ENCODE measurements at places on chromosomes 6 and 20.
A peak's percentile ranks its signal among the peaks of the same experiment; 100 is the strongest.

DNA sequence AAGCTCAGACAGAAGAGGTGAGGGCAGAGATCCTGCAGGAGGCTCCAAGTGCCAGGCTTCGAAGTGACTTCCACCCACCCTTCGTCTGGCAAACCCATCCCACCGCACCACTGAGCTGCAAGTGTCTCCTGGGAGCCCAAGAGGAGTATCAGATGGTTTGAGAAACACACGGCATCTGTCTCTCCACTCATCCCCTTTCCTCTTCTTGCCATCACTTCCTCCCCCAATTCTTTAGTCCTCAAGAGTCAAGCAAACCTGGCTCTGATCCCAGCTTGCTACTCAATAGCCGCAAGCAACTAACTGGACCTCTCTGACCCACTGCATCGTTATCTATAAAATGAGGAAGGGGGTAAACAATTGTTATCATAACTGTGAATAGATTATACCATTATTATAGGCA lies 142.1 kb downstream of the BMP7 start:
- no peak for DNase-seq

DNA sequence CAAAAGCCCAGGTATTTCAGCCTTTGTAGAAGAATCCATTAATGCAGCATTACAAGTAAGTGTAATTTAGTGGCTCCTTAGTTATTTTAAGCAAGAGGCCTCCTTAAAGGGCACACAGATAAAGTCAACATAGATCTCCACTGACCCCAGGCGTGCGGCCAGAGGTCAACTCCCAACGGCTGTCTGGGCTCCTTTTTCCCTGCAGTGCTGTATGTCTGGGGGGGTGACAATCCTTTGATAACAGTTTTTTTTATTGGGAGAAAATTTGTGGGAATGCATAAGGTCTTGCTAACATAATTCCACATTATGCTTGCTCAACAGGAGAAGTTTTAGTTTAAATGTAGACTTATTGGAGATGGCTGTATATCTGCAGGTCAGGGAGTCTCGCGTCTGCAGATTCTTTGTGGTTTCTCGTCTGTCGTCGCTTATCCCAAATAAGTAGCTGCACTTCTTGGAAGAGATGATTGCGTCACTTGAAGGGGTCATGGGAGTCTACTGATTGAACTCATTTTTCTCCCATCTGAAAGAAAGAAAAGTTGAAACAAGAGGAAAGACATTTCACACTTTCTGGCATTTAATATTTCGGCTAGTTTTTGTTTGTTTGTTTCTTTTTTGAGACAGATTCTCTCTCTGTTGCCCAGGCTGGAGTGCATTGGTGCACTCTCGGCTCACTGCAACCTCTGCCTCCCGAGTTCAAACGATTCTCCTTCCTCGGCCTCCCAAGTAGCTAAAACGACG lies 151.7 kb upstream of the AKAP12 start:
- DNase-seq, result no peak

GRCh38 chr6:88165087-88165843 lies 882 bp downstream of the CNR1 start:
- DNase-seq, result no peak

GRCh38 chr6:36109092-36109491 lies 21.2 kb upstream of the MAPK13 start:
- DNase-seq, result peak; percentile 75

GRCh38 chr20:34324541-34324940 lies 21.4 kb upstream of the AHCY start:
- DNase-seq, result no peak

DNA sequence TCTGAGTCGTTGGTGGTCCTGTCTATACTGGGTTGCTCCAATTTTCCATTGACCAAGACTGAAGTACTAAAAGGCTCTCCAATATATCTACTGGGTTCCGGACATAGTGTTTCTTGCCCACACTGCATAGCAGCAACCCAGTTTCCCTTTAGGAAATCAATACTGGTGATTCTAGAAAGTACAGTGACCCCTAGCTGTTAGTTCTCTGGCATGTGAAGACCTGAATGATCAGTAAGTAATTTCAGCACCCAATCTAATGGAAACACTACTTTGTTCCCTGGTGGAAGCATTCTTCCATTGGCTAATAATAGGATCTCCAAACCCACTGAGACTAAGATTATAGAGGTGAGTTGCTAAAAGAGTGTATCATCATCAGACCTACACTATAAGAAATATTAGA lies 40.8 kb upstream of the STMND1 start:
- no peak for DNase-seq

DNA sequence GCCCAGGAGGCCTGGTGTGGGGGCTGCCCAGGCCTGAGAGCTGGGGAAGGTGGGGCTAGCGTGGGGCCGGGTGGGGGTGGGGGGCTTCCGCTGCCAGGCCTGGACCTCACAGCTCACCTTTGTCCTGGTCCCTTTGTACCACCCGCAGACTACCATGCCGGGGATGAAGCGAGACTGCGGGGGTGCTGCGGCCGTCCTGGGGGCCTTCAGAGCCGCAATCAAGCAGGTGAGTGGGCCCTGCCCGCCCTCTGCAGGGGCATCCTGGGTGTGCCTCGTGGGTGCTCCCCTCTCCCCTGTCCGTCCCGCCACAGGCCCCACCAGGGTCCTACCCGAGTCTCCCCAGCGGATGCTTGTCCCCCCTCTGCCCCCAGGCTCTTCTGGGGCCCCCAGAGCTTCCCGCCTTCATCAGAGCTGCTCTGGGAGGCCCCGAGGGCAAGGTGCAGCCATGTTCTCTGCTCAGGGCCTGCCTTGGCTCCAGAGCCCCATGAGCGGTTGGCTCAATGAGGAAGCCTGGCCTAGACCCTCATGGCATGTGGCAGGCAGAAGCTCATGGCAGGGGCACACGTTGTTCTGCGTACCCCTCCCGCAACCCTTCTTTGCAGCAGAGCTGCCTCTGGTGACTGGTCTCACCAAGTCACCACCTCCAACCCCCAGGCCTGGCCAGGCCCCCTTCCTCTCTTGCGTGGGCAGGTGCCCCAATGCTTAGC lies 14.5 kb downstream of the NPEPL1 start:
- peak; percentile 39 for DNase-seq

GRCh38 chr6:127517693-127518092 lies 1.4 kb downstream of the MTCL3 start:
- no peak for DNase-seq

All from Peyer's patch (tissue), 4 donors.